Iris pigment epithelial cell (primary cell): ENCODE measurements at places on chromosomes 4 and X.
A peak's percentile ranks its signal among the peaks of the same experiment; 100 is the strongest.

DNA sequence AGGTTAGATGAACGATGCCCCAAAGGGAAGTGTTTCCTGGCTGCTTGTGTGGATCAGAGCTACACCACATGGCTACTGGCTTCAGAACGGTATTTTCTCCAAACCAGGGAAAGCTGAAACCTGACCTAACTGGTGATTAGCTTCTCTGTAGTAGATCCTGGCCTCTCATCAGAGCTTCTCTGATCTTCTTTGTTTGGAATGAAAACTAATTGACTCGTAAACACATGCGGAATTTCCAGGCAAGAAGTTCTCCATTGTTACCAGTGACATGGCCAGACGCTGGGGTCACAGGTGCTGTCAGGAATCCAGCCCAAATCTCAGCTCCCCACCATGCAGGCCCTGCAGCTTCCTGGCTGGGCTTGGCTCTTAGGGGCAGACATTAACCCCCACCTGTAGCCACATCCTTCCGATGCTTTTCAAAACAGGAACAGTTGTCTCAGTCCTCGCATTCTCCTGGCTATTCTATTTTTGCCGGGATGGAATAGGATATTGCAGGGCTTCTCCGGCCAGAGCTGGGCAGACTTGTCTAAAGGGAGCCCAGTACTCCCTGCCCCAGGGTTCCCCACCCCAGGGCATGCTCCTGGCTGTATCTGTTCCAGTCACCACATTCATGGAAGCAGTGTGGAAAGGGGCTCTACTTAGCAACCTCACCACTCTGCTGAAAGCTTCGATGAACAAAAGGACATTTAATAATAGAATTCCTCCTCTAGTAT, 305.4 kb upstream of the F9 start:
- no peak for DNase-seq

DNA sequence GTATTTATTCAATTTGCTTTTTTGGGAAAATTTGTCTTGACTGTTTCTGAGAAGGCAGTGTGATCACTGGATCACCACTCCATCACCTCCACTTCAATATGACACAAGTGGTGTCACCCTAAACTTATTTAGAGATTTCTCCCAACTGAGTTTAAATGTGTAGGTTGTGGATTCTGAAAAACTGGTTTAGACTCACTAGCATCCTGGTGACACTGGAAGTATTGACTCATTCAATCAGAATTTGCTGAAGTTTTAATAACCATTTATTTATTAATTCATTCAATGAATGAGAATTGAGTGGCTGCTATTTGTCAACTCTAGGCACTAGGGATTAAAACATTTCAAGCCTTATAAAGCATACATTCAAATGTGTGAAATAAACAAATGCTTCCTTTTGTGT, 819.1 kb upstream of the EPHA5 start:
- peak; percentile 4 for DNase-seq

DNA sequence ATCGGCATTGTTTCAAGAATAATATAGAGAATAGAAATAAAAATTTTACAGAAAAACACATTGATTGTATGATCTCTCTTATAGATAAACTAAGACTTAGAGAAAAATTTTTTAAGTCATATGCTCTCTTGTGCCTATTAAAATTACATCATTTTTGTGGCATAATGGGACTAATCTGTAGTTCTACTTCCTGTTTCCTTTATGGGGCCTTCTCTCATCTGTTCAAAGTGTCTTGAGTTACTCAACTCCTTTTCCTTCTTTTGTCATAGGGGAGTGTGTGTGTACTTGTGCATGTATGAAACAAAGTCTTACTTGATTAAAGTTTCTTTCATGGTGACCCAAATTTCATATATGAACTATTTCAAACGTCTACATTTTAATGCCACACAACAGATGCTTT, 1448.9 kb upstream of the TENM3 start:
- no peak for DNase-seq

- peak; percentile 96 for DNase-seq
Observed at GRCh38 chrX:17736856-17737709, at the start of gene SCML1. Gene SCML1, plus strand, starts transcription at chrX:17737493. Its CDS starts 6,694 bp downstream, at chrX:17744187.

- peak; percentile 87 for DNase-seq
Observed at GRCh38 chr4:1172228-1172851, at the start of gene SPON2. Gene SPON2, minus strand, starts transcription at chr4:1172583.
